ENCODE measurements at places on chromosomes 16 and 17.

DNA sequence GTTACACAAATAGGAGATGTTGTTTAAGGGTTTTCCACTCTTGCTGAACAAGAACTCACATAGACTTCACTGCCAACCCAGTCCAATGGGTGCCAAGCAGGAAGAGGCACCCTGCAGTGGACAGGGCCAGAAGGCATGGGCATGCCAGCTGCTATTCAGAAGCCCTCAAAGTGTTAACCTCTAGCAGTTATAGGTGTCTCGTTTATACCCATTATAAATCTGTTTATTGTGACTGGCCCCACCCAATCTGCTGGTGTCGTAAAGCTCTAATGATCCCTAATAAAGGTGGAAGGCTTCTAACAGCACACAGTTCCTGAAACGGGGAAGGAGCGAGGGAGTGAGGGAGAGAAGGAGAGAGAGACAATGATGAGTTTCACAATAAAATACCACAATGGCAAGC lies 23.9 kb downstream of the HNF1B start:
- DNase-seq = no peak

GRCh38 chr17:49219987-49220386 lies 9.5 kb downstream of the ABI3 start:
- DNase-seq = no peak

GRCh38 chr17:76335716-76336381 lies 17.9 kb downstream of the PRPSAP1 start:
- no peak for DNase-seq

GRCh38 chr17:67637901-67638641 lies 79.7 kb upstream of the NOL11 start:
- DNase-seq = no peak

DNA sequence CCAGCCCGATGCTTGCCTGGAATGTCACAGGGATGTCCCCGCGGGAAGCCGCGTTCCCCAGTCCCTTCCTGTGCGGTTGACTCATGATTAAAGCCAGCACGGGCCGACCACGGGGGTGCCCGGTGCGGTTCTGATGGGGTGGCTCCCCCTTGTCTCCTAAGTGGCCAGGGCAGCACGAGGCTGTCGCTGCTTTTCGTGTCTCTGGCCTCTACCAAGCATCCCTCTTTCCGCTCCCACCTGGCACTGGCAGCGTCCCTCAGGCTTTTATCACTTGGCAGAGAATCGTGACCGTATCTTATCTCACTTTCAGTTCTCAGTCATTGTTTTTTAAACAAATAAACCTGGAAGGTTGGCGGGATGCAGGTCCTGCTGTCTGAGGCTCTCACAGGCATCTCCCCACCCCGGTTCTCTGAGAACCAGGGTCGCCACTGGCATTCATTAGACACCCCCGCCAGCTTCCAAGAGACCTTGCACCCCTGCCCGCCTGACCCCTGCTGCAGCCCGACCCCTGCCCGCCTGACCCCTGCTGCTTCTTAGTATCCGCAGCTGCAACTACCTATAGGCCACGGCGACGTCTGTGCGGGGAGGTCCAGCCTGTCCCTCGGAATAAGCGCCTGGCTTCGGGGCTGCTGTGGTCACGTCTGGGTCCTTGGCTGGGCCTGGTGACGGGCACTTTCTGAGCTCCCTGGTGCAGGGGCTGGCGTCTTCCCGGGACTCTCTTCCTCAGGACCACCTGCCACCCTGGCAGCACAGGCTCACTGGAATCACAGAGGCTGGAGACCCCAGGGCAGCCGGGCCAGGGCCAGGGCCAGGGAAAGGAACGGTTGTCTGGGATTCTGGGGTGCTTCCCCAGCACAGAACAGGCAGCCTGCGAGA lies 7.5 kb downstream of the C1QTNF8 start:
- DNase-seq = no peak

DNA sequence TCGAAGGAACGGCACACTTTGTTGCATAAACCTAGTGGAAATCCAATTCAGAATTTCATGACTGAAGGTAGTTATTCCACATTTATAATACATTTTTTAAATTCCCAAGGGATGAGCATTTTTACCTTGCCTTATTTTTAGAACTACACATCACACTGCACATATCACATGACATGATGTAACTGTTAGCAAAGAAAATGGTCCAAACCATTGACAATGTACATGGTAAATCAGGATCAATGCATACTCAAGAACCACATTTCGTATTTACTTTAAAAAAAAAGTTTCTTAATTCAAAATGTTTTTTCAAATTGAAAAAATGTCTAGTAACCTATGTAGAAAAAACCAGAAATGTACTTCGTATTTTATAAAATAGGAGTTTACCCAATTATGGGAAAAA lies 2.5 kb downstream of the KANSL1 start:
- DNase-seq = no peak

GRCh38 chr17:82678265-82678891 lies 20.1 kb downstream of the RAB40B start:
- DNase-seq = no peak

- no peak for DNase-seq
Measured at GRCh38 chr17:51427323-51427811, 167.0 kb downstream of the UTP18 start.

- no peak for DNase-seq
Measured at GRCh38 chr17:17929655-17930380, 42.4 kb downstream of the TOM1L2 start.
